ENCODE measurements at places on chromosomes 3 and 15.

GRCh38 chr3:155745795-155746550 lies 1.1 kb upstream of the PLCH1 start:
- DNase-seq, result no peak

GRCh38 chr15:35603856-35604255 lies 57.9 kb upstream of the DPH6 start:
- DNase-seq, result no peak

- DNase-seq, result no peak
Observed at GRCh38 chr3:9902372-9903237, at the start of gene IL17RE. IL17RE (plus strand) TSS chr3:9902848; CDS start chr3:9902933, 85 bp downstream.

DNA sequence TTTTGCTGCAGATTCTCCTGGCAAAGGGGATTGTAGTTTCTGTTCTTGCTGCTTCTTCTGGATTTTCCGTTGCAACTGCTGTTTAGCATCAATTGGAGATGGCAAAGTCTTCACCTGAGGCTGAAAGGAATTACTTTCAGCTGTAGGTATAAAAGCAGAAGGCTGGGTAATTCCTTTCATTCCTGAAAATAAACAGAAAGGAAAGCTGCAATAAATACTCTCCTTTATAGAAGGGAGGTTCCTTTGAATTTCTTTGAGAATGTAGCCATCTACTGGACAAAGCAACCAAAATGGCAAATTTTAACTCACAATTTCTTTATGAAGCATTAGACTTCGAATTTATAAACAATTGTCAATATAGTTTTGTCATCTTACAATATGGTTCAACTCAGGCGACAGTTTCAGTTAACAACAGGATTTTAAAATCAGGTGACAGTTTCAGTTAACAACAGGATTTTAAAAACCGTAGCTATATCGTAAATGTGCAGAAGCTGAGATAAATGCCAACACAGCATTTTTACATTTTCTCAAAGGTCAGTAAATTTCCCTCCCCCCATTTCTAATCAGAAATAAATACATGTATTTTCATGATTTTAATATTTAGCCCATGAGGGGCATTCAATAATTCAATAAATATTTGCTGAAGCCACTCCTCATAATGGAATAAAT lies 104.9 kb upstream of the NEDD4 start:
- DNase-seq, result no peak

DNA sequence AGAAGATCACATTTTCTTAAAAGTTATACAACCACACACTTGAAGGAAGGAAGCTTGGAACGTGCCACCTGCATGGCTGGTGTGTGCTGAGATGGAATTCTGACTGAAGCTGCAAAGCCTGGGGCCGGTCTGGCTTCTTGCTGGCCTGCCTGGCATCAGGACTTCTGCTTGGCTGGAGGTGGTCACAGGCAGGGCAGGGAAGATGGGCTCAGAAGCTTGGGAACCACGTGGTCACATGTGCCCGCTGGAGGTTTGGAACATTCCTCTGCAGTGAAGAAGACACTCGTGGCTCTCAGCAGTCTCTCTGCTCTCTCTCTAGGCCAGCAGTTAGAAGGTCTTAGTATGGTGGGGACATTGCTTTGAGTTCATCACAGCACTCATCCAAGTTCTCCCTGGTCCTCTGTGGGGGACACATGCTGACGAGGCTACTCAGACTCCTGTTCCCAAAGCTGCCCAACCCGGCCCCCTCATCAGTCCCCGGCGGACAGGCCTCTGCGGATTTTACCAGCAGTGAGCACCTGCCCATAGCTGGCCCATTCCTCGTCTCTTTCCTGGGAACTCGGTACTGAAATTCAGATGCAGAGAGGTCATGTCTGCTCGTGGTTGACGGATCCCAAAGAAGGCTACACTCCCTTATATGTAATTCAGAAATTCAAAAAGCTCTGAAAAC lies 229.0 kb downstream of the ADAMTS17 start:
- DNase-seq, result no peak

DNA sequence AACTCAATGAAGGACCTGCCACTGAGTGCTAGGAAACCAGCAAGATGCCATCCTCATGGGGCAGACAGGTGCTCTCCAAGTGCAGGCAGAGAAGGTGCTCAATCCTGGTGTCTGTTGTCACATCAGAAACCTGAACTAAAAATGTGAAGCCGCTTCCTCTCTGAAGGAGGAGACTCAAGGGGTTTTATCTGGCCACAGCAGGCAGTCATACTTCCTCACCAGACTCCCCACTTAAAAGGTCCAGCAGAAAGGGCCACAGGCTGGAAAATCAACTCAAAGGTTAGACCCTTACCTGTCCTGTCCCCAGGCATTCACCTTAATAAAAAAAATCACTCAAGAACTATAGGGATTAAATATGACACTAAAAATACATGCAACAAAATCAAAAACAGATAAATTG lies 4.8 kb downstream of the CCDC12 start:
- DNase-seq, result no peak

DNA sequence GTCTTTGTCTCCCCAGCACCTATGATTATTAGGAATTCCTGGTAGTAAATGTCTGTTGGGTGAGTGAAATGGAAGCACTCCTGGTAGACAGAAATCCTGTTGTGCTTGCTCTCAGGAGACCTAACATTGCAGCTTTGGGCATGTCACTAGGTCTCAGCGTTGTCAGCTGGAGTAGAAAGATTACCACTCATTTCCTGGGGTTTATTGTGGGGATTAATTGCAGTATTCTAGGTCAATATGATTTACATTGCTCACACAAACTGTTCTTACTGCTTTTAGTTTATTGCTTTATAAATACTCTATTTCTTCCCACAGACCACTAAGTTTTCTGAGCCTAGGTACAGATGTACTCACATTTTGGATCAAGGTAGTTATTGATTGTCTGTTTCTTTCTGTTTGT lies 5.1 kb downstream of the TSEN2 start:
- no peak for DNase-seq

GRCh38 chr3:129746629-129747028 lies 140.2 kb upstream of the PLXND1 start:
- no peak for DNase-seq

GRCh38 chr15:101175401-101175800 lies 76.4 kb downstream of the CHSY1 start:
- no peak for DNase-seq

GRCh38 chr3:59308684-59309083 lies 258.9 kb upstream of the CFAP20DC start:
- DNase-seq, result no peak

- DNase-seq, result no peak
Observed at GRCh38 chr3:188332085-188332484, 178.1 kb downstream of the LPP start.

GRCh38 chr3:40333416-40333815 lies 23.9 kb downstream of the EIF1B start:
- no peak for DNase-seq

GRCh38 chr15:52518487-52519371 lies 10.0 kb downstream of the MYO5A start:
- DNase-seq, result no peak

DNA sequence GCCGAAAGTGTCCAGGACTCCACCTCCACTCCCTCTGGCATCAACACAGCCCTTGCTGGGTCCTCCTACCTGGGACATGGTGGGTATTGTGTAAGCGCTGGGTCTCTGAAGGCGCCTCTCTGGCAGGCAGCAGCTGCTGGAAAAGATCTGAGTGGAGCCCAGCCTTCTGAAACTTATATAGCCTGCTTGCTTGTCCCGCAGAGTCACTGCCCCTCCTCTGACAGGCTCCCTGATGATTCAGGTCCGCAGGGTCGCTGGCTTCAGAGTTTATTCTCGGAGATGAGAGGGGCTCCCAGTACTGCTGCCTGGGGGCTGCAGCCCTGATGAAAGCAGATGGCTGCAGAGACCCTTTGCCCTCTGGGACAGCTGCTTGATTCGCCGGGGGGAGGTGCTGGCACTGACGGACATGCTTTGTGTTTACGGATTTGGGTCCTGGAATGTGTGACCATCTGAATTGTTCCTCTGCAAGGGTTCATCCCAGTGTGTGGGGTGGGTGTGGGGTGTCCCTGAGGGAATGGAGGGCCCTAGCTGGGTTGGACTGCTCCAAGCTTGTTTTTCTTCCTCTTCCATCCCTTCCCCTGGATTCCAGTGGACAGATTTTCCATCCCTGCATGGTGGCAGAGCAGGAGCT lies at the start of gene MUSTN1:
Gene MUSTN1, minus strand, starts transcription at position 149 of the 631 bp plus-strand sequence. Its CDS starts 71 bp downstream, at position 78.
- no peak for DNase-seq

DNA sequence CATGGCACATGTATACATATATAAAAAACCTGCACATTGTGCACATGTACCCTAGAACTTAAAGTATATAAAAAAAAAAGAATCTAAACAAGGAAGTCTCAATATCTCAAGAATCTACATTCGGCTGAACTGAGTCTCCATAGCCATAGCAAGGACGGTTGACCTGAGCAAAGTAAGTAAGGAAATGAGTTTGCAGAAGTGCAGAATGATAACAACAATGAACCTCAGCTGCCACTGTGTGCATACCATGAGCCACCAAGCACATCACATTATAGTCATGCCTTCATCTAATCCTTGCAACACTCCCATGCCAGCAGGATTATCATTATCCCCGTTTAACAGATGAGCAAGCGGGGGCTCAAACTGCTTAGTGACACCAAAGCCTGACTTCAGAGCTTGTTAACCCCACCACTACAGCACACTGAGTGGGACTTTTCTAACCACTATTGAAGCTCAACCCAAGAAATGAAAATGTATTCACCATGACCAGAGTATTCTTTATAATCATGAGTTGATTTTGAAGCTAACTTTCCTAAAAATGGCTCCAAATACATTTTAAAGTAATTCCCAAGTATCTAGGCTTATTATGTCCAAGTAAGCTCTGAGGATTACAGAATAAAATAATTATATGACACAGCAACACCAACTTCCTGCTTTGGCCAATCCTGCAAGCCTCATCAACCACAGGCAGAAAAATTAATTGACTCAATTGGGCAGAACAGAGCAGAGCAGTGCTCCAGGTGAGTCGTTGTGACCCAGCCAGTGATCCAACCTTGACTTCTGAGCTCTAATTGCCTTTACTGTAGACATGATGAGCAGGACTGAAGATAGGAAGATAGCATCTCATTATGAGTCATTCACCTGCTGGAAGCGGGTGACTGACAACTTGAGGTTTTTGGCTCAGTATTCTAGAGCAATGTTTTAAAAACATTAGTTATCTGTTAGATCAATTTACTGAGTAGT lies 47.3 kb upstream of the IL12A start:
- no peak for DNase-seq

DNA sequence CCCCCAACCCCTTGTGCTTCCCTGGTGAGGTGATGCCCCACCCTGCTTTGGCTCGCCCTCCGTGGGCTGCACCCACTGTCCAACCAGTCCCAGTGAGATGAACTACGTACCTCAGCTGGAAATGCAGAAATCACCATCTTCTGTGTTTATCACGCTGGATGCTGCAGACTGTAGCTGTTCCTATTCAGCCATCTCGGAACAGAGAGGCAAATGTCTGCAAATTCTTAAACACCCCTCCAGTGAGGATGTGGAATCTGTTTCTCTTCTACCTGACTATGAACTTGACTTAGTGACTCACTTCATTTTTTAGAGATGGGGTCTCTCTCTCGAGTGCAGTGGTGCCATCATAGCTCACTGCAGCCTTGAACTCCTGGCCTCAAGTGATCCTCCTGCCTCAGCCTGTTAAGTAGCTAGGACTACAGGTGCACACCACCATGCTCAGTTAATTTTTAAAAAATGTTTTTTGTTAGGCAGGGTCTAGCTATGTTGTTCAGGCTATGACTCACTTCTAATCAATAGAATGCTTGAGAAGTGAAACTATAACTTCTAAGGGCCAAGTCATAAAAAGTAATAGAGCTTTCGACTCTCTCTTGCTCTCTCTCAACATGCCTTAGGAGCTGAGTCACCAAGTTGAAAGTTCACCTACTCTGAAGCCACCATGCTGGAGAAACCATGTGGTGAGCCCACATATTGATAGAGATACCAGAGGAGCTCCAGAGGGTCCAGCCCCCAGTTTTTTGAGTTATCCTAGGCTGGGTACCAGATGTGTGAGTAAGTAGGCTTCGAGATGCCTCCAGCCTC lies 11.5 kb upstream of the PARP14 start:
- no peak for DNase-seq

DNA sequence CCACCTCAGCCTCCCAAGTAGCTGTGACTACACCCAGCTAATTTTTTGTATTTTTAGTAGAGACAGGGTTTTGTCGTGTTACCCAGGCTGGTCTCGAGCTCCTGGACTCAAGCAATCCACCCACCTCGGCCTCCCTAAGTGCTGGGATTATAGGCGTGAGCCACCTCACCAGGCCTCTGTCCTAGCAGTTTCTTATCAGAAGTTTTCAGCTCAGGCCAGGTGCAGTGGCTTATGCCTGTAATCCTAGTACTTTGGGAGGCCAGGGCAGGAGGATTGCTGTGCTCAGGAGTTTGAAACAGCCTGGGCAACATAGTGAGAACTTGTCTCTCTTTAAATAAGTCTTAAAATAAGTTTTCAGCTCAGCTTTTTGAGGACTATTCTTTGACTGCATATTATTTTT lies 48.4 kb downstream of the SGO1 start:
- no peak for DNase-seq

DNA sequence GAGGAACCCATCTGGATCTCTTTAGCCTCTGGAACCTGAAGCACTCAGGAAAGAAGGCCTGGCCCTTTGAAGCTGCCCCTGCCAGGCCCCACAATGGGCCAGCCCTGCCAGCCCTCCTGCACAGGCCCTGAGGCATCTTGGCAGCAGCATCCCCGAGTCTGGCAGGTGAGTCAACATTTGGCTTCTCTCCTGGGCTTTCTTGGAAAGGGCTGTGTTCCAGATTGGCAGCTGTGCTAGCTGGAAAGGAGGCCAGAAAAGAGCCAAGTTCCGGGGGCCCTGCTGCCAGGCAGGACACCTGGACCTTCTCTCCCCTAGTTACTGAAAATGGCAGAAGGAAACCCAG lies 187.2 kb downstream of the SHQ1 start:
- DNase-seq, result no peak

DNA sequence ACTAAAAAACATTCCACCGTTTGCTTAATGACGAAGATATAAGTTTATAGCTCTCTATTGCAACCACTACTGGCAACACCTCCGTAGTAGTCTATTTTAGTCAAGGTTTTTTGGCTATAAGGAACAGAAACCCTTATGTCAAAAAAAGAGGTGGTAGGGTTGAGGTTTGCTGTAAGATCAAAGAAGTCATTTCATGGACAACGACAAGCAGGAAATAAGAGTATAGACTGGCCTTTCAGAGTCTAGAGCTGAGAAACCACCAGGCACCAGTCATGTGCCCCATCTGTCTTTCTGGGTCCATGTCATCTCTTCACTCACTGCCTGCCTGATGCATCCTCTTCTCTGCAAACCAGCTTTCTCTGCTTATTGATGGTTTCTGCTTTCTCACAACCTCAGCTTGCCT lies 42.7 kb downstream of the THBS1 start:
- no peak for DNase-seq

GRCh38 chr3:120143676-120144075 lies 49.4 kb upstream of the GSK3B start:
- DNase-seq, result no peak
